Keratinocyte (primary cell): ENCODE measurements at places on chromosomes 5 and 9.

GRCh38 chr5:160152287-160152686, 33.0 kb upstream of the PWWP2A start:
- no peak overlapping the region for H3K4me3 ChIP-seq
- H3K27ac ChIP-seq, result no peak overlapping the region
- H3K36me3 ChIP-seq, result no peaks in the 10 kb centered on the region
- no peaks in the 10 kb centered on the region for H3K4me1 ChIP-seq
- no peaks in the 10 kb centered on the region for H3K27me3 ChIP-seq

DNA sequence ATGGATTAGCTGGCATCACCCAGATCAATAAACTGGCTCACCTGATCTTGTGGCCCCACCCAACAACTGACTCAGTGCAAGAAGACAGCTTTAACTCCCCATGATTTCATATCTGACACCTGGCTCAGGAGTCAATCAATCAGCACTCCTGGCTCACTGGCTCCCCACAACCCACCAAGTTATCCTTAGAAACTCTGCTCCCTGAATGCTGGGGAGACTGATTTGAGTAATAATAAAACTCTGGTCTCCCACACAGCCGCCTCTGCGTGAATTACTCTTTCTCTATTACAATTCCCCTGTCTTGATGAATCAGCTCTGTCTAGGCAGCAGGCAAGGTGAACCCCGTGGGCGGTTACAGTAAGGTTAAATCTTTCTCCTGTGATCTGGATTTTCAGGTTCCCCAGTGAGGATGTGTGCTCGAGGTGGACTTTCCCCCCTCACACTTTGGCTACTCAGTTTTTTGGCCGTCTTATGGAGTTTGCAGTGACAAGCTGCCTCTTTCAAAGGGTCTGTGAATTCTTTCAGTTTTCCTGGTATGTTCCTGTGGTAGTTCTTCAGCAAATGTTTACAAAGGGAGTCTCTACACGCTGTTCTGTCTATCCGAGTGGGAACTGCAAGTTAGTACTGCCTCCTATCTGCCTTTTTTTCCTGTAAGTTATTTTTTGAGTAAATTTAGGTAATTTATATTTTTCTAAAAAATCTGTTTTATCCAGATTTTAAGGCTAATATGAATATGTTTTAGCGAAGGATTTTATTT, 500.2 kb upstream of the NUDT12 start:
- H3K27me3 ChIP-seq, result no peaks in the 10 kb centered on the region
- no peak overlapping the region for H3K4me3 ChIP-seq
- no peaks in the 10 kb centered on the region for H3K36me3 ChIP-seq
- no peak overlapping the region for H3K27ac ChIP-seq
- H3K4me1 ChIP-seq, result no peaks in the 10 kb centered on the region

GRCh38 chr9:98009936-98010335, 26.8 kb downstream of the ANP32B start:
- H3K27ac ChIP-seq, result no peak overlapping the region
- H3K4me1 ChIP-seq, result no peaks in the 10 kb centered on the region
- no peaks in the 10 kb centered on the region for H3K27me3 ChIP-seq
- H3K36me3 ChIP-seq, result peaks cover 37% of the 10 kb centered on the region
- no peak for DNase-seq

DNA sequence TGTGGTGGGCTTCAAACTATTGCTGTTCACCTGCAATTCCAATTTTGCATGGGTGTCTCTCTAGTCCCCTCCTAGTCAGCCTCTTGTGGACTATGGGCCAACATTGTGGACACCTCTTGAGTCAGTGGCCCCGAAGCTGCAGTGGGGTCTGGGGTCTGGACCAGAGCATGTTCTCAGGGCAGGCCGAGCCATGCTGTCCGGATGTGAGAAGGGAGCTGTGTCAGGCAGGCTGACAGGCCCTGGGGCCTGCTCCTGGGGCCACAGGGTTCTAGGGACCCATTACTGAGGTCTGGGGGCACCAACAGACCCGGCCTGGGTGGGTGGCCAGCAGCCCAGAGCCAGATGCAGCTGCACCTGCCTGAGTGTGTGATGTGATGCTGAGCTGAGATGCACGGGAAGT, 16.5 kb upstream of the IRX4 start:
- H3K27ac ChIP-seq, result no peak overlapping the region
- no peak overlapping the region for H3K4me3 ChIP-seq
- no peaks in the 10 kb centered on the region for H3K36me3 ChIP-seq
- no peaks in the 10 kb centered on the region for H3K4me1 ChIP-seq

DNA sequence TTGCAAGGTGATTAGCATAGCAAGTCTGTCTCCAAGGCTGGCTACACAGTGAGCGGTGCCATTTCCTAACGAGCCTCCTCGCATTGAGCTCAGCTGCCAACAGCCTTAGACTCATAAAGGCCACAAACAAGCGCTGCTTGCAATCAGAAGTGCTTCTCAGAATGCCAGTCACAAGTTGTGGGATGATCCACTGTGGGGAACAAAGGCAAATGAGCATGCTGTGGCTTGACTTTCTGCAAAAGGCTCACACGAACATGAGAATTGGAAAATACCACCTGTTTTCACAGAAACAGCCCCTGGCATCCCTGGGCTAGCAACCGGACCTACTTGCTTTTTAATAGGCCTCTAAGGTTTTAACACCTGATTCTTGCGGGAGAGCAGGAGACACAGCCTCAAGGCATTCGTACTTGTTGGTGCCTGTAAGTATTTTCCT, 215.5 kb downstream of the FANCC start:
- H3K27me3 ChIP-seq, result no peaks in the 10 kb centered on the region
- DNase-seq, result peak; percentile 99
- H3K27ac ChIP-seq, result peak overlapping the region; percentile 99
- no peak overlapping the region for H3K4me3 ChIP-seq
- H3K36me3 ChIP-seq, result peaks cover 4% of the 10 kb centered on the region
- H3K4me1 ChIP-seq, result peaks cover 64% of the 10 kb centered on the region

DNA sequence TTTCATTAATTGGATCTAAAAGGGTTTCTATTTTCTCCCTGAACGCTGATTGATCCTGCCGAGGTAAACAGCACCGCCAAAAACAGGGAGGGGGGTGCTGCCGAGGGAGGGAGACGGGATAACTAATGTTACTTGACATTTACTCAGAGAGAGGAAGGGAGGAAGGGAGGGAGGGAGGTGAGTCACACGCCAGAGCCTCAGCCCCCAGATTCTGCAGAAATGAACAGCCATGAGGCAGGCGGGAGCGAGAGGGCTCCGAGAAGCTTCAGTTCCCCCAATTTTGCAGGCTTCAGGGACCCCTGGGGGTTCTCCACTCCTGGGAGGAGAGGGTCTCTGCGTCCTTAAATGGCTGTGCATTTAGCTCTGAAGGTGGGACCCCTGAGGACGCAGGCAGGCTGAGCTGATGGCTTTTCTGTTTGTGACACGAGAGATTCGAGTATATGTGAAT, 59.1 kb upstream of the IER5L start:
- no peaks in the 10 kb centered on the region for H3K36me3 ChIP-seq
- DNase-seq, result no peak
- no peak overlapping the region for H3K27ac ChIP-seq
- no peak overlapping the region for H3K4me3 ChIP-seq
- no peaks in the 10 kb centered on the region for H3K27me3 ChIP-seq
- H3K4me1 ChIP-seq, result peaks cover 7% of the 10 kb centered on the region
